ENCODE measurements at places on chromosomes 2 and 18.

DNA sequence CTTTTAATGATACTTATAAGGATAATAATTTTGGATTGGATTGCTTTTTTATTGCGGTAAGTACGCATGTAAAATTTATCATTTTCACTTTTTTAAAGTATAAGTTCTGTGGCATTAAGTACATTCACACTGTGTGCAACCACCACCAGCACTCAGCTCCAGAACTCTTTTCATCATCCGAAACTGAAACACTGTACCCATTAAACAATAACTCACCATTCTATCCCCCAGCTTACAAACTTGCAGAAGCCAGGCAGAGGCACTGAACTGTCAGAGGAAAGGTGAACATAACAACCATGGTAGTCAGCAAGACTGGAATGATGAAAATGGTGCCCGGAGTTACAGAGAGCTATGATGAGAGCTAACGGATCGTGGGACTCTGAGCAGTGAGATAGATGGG lies 465.9 kb downstream of the ADCYAP1 start:
- no peak for DNase-seq

DNA sequence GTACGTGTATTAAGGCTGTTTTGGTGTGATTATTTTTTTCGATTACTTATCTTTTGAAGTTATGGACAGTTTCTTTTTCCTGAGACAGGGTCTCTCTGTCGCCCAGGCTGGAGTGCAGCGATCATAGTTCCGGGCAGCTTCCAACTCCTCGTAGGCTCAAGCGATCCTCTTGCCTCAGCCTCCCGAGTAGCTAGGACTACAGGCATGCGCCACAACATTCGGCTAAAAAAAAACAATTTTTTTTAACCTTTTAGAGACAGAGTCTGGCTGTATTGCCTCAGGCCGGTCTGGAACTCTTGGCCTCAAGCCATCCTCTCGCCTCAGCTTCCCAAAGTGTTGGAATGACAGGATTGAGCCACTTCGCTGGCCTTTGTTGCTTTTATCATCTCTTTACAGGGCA lies 945 bp downstream of the HAT1 start:
- no peak for DNase-seq

DNA sequence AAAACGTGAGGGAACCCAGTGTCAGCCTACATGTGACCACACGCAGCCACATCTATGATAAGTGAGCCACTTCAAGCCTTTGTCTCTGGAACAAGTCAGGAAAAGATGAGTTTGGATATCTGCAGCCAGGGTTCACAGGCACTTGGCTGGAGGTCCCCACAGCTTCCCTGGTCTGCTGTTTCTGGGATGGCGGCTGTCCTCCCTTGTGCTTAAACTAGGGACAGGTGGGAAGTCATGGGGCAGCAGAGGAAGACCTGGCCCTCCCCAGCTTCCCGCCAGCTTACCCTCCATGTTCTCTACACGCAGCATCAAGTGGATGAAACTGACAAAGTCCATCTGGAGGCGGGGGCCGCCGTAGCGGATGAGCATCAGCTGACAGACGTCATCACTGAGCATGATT lies 38.5 kb upstream of the GALNT14 start:
- DNase-seq: no peak

DNA sequence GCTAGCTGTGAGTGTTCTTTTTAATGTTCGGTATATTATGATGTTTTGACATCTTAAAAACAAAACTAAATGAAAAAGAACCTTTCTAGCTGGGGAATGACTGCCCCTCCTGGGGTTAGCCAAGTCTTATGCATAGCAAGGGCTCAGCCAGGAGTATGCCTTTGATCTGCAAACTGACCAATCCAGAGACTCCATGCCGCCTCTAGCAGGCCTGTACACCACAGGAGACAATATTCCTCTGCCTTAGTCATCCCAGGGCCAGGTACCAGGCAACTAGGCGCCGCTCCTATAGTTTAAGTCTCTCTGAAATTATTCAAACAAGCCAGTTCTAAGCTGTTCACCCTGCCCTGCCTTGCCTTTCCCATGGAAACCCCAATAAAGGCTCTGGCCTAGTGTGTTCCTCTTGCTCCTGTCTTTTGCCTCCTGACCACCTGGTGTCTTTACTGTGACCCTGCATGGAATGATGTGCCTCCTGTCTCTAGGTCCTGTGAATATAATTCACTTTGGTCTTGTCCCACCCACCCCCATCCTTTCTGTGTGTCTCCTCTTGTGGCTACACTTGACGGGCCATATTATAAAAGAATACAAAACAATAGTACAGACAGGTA lies 52.0 kb upstream of the CHN1 start:
- no peak for DNase-seq

Data from thoracic aorta (tissue), 2 donors.